Stimulated activated effector memory CD8-positive, alpha-beta T cell treated with anti-CD3 and anti-CD28 coated beads, Interleukin-12 subunit alpha, Interleukin-12 subunit beta, amount 100 ng/mL, for 72 hours (primary cell): ENCODE measurements at places on chromosomes 1 and 21.

- DNase-seq = no peak
These were observed 19.3 kb downstream of the C1orf52 start for GRCh38 chr1:85240174-85240601.

- DNase-seq = no peak
These were observed 28.4 kb downstream of the LMX1A start for GRCh38 chr1:165328136-165328535.

GRCh38 chr21:29181799-29182470 lies 51.5 kb downstream of the MAP3K7CL start:
- no peak for DNase-seq

- no peak for DNase-seq
These were observed 368.5 kb downstream of the HHAT start for GRCh38 chr1:210697185-210697584.

DNA sequence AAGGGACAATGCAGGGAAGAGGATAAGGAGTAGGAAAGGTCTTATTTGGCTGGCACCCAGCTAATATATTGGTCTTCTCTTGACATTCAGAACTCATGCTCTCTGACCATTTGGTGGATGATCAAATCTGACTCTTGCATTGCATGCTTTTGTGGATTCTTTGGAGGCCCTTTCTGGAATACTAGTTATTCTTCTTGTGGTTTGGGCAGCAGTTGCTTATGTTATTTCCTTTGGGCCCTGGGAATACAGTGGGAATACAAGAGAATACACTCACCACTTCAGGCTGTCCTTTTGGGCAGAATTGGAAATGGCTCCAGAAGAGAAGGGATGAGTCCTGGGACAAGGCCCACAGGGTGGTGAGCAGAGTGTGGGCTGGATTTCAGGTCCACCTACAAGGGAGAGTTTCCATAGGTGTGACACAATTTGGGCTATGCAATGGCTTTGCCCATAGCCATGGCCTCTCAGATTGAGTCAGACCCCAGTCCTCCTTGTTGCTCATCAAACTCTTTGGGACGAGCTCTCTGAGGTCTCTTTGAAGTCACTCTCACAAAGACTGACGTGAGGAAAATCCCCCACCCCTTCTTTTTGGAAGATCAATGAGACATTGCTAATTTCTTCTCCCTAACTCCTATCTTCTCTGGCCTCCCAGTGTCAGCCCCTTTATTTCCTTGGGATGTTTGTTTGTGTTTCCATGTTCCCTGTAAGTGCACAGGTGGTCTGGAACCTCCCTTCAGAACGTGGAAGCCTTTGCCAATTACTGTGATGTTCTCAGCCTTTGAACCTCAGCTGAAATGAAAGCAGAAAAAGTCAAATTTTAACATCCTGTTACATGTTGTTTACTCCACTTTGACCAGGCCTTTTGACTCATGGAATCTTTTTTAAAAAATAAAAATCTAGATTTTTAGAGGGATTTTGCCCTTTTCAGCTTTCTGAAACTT lies 19.4 kb downstream of the HSD11B1 start:
- no peak for DNase-seq

DNA sequence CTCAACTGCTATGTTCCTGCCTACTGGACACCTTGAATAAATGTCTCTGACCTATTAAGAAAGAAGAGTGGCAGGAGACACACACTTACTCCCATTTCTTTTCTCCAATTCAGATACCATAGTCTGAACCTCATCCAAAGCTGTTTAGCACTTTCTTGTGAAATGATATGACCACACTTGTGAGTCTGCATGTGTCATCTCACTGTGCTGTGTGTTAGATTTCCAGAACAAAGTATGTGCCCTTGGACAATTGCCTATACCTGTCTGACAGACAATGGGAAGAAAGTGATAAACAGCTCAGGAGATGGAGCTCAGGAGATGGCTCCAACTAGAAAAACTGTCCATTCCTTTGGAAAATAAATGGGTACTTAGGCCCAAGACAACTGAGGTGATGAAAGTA lies 48.4 kb downstream of the USP48 start:
- DNase-seq = no peak

DNA sequence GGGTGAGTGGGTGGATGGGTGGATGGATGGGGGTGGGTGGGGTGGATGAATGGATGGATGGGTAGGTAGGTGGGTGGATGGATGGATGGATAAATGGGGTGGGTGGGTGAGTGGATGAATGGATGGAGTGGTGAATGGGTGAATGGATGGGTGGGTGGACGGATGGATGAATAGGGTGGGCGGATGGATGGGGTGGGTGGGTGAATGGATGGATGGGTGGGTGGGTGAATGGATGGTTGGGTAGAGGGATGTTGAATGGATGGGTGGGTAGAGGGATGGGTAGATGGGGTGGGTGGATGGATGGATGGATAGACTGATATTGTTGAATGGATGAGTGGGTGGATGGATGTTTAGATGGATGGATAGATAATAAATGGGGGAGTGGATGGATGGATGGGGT lies 26.9 kb upstream of the CCDC27 start:
- no peak for DNase-seq

- no peak for DNase-seq
These were observed 17.2 kb upstream of the FABP3 start for GRCh38 chr1:31390071-31390470.

DNA sequence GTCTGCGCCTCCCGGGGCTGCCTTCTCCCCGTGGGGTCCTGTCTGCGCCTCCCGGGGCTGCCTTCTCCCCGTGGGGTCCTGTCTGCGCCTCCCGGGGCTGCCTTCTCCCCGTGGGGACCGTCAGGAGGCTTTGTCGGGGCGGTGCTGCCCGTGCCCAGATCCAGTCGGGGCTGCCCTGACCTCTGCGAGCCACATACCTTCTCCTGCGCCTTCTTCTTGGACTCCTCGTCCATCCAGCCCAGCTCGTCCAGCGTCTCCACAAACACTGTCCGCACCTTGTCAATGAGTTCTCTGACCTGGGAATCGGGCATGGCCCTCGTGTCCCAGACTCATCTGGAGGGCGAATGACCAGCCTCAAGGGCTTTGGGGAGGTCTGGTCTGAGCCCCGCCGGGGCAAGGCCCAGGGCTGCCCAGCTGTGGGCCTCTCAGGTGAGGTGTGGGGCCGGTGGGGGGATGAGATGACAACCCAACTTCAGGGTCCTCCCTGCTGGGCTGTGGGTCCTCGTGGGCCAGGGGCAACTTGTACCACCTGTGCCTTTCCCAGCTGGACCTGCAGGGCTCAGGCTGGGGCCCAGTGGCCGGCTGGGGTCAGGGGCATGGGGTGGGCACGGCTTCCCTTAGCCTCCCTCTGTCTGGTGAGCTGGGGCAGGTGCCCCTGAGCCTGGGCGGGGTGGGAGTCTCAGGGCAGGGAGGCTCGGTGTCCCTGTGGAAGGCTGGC lies 9.4 kb downstream of the PRXL2B start:
- no peak for DNase-seq

GRCh38 chr21:42848932-42849758 lies 30.2 kb downstream of the WDR4 start:
- DNase-seq = no peak

- no peak for DNase-seq
These were observed 18.9 kb upstream of the CAPN8 start for GRCh38 chr1:223684488-223684792.
